ENCODE measurements at places on chromosomes 11 and 22.

DNA sequence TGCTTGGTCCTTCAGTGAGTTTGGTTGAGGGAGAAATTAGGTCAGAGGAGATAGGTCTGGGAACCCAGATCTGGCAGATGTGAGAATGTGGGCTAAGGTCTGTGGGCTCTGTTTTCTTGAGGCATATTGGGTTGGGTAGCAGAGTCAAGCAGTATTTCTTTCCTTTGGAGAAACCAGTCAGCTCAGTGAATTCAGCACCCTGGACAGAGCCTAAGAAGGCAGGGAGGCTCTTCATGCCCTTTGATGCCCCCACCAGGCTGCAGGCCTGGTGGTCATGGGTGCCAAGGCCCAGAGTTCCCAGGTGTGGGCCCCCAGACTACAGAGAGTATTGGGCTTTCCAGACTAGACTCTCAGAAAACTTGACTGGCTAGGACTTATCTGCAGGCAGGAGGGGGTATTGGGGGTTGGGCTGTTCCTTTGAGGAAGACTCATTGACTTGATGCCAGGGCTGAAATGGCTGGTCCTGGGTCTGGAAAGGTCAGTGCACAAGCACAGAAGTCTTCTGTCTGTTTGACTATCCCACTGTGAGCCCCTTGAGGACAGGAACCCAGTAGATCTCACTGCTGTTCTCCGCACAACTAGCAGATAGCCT is 45.3 kb upstream of the NECTIN1 start:
- DNase-seq: no peak

DNA sequence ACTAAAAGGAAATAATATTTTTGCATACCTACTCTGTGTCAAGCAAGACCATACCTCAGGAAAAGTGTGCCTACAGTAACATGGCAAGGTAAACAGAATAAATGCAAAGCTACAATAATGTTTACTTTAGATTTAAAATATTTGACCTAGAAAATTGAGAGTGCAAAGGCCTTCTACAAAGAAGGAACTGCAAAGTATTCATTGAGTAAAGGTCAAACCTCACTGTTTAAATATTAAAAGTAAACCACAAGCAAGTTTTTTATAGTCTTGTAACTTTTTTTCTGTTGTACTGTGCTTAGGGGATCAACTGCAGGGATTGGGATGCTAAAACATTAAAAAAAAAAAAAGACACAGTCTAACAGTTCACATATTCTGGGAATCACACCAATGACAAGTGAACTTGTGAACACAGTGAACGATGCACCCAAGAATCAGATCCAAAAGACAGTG is 48.8 kb downstream of the CWF19L2 start:
- DNase-seq: no peak

DNA sequence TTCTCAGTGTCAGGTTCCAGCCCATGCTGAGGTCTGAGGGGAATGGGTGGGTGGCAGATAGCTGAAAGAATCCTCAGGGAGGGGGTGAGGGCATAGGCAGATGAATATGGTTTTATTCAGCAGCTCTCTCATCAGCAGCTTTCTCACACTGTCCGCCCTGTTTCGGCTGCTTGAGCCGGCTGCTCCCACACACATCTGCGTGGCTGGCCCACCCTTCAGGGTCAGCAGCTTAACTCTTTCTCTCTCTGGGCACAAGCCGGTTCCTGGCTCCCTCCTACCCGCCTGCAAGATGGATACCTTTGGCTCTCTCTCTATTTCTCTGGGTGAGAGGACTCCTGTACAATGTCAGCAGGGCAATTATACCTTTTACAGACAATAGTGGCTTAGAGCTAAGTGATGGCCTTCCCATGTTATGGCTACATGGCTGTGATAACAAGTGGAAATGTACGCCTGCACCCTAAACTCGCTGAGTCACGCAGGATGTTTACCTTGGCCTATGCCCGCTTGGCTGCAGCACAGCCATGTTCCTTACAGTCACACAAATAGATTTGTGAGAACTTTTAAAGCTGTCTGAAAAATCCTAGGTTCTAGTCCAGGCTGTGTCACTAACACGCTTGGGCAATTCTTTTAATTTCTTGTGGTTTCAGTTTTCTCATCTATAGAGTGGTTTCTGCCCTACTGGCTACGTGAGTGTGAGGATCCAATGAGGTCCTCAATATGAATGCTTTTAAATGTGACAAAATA is 4.1 kb downstream of the MMP20 start:
- no peak for DNase-seq

GRCh38 chr11:44426119-44426518 is 116.2 kb upstream of the ALX4 start:
- DNase-seq: no peak

DNA sequence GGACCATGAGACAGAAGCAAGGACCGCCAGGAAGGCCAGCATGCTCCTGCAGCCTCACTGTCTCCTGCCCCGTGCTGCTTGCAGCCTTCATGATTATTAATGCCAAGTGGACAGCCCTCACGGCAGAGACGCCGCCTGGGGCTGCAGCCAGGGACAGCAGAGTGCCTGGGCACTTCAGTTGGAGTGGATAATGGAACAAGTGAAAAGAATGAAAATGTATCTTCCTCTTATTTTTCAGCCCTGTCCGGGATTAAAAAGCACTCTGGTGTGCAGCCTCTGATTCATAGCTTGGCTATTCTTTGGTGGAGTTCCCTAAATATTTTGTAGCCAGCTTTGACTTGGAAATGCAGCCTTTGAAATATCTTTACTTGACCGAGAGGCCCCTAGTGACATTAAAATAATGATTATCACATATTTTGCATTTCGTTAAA is 1404.2 kb downstream of the BRD1 start:
- DNase-seq: no peak

GRCh38 chr22:17198170-17199002 is 20.8 kb downstream of the ADA2 start:
- DNase-seq: no peak

DNA sequence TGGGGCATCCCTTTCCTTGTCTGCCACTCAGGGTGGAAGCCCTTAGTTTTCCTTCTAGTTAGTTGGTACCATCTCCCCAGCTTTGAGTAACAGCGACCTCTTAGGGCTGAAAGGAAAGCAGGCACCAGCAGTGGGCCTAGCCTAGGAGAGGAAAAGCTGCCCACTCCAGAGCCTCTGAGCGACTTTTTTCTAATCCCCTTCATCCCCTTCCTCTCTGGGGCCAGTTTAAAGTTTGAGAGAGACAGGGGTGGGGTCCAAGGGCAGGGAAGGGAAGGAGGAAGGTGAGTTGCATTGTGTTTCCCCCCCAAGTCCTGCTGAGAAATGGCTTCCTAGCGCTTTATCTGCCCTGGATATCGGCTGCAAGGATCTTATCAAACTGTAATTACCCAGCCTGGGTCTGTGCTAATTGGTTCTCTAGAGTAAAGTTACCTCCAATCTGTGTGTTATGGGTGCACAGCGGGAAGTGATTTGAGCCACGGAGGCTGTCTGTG is 573.9 kb upstream of the CADM1 start:
- peak; percentile 61 for DNase-seq

GRCh38 chr11:104183593-104183992 is 19.6 kb upstream of the PDGFD start:
- no peak for DNase-seq

GRCh38 chr11:21401496-21401895 is 732.1 kb downstream of the NELL1 start:
- DNase-seq: no peak

- DNase-seq: no peak
These were observed 502.4 kb downstream of the INSC start for GRCh38 chr11:15617126-15617525.

GRCh38 chr11:130315354-130315970 is 745 bp upstream of the ZBTB44 start:
- DNase-seq: no peak

- peak; percentile 76 for DNase-seq
These were observed 30.1 kb upstream of the HMOX1 start for GRCh38 chr22:35350539-35351503.

All from NCI-H510A (cell line).